ENCODE measurements at places on chromosomes 1 and 21.

DNA sequence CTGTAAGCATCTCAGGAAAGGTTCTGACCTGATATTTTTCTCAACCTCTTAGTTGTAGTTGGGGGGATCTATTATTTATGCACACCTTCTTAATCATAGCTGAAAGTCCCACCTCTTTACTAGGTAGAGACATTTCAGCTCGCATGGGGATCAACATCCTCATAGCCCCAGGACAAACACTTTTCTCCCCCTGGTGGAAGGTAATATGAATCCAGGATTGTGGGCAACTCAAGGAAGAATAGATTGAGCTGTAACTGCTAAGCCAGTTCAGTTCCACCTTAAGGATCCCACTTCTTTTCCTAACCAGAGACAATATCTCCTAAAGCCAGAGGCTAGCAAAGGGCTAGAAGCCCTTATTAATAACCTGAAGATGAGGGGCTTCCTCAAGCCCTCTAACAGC lies 25.4 kb upstream of the SMYD3 start:
- no peak for DNase-seq

- no peak for DNase-seq
These were observed 8.9 kb downstream of the MFAP2 start for GRCh38 chr1:16971341-16972188.

GRCh38 chr1:77018311-77018710 lies 151.0 kb downstream of the ST6GALNAC5 start:
- no peak for DNase-seq

GRCh38 chr1:227793079-227793947 lies 22.2 kb upstream of the PRSS38 start:
- no peak for DNase-seq

DNA sequence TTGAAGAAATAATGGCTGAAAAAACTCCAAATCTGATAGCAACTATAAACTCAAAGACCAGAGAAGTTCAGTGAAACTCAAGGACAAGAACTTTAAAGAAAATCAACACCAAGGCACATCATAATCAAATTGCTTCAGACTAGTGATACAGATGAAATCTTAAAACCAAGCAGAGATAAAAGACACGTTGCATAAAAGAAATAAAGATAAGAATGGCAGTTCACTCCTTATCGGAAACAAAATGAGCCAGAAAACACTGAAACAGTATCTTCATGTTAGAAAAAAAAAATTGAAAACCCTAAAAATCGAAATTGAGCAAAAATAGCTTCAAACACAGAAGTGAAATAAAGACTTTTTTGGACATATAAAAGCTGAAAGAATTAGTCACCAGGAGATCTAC lies 4.6 kb upstream of the RAB4A start:
- DNase-seq: no peak

GRCh38 chr21:42526379-42526727 lies 12.7 kb downstream of the SLC37A1 start:
- DNase-seq: no peak

- no peak for DNase-seq
These were observed 61.7 kb upstream of the EDN2 start for GRCh38 chr1:41545996-41546832.

DNA sequence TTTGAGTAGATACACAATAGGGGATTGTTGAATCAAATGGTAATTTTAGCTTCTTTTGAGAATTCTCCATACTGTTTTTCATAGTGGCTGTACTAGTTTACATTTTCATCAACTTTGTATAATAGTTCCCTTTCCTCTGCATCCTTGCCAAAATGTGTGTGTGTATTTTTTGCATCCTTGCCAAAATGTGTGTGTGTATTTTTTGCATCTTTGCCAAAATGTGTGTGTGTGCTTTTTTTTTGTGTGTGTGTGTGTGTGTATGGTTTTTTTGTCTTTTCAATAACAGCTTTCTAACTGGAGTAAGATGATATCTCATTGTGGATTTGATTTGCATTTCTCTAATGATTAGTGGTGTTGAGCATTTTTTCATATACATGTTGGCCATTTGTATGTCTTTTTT lies 105.4 kb downstream of the ATP6V1G3 start:
- DNase-seq: no peak

- DNase-seq: no peak
These were observed 146.0 kb downstream of the PLA2G4A start for GRCh38 chr1:186974774-186975181.

GRCh38 chr1:19014765-19015164 lies 58.3 kb upstream of the IFFO2 start:
- no peak for DNase-seq

- no peak for DNase-seq
These were observed 56.7 kb upstream of the GCLM start for GRCh38 chr1:93965888-93966287.

DNA sequence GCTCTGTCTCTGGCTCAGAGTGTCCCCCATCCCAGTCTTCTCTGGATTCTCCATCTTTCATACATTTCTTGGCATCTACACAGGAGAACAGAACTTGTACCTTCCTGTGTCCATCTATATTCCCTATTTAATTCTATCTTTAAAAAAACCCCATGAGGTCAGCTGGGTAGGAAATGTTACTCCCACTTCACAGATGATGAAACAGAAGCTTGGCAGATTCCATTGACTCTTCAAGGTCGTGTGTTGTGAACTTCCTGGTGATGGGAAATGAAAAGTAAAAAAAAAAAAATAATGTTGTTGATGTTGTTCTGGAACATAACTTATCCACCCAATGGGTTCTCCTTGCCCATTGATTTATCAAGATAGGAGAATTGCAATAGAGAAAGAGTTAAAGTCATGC lies 8.9 kb downstream of the CHI3L2 start:
- DNase-seq: no peak

DNA sequence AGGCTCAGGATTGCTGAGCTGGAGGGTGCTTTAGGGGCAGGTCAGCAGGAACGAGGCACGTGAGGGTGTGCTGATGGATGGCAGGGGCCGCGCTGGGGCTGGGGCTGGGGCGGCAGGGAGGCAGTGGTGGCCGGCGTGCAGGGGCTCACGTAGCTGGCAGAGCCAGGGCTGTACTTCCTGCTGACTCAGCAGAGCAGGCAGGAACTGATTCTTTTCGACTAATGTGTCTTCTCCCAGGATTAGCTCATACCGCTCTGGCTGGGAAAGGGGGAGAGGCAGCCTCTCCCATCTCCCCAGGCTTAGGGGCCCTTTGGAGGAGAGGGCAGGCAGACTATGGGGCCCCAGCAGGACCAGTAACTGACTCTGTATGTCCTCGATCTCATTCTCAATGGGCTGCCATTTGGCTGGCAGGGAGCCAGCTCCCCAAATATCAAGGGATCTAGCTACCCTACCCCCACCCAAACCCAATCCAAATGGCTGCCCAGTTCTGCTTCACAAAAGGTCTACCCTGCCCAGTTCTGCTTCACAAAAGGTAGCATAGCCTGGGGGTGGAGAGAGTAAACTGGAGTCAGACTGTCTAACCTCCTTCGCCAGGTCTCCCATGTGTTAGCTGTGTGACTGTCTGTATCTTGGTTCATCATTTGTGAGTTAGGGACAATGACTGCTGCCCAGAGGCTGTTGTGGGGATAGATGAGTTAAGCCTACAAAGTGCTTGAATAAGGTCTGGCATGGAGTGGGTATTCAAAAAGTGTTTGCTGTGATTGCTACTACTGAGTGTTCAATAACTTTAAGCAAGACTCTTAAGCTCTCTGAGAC lies 100.1 kb upstream of the SLC2A1 start:
- no peak for DNase-seq

GRCh38 chr1:116994411-116994810 lies 7.1 kb upstream of the CD101 start:
- no peak for DNase-seq

DNA sequence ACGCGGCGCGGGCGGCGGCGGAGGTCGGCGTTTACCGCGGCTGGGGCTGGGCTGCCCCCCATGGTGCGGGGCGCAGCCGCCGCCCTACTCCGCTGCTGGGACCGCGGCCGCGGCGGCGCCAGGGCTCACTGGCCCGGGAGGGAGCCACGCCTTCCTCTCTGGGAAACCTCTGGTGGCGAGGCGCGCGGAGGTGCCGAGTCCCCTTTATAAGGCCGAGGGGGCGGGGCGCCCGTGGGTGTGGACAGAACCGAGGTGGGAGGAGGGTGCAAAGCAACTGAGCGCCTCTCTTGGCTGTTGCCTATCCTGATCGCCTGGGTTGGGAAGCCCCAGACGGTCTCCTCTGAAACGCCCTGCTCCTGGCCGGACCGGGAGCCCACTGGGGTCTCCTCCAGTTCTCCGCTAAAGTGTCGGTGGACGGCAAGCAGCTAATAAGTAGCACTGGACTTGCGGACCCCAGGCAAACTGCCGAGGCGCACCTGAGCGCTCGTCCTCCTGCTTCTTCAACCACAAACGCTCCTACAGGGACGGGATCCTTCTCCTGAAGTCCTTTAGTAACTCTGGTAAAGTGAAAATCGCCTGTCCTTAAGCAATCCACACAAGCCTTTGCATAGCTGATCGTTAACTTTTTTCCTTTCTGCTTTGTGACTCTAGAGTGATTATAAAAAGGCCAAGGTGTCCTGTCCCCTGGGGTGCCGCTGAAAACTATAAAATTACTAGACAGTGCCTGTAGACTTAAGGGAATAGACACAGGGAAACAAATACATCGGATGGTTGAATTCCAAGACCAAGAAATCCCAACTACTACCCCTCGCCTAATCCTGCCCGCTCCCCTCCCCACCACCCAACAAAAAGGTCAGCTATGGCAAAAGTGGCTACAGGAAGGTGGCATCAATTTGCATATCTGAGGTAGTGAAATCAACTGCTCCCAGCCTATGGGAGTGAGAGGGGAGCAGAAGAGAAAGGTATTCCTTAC lies at the start of gene PTGER3:
Gene PTGER3 (minus strand): TSS at position 182 of the 973 bp plus-strand sequence. CDS start 239 bp downstream, outside the sequence.
- peak; percentile 20 for DNase-seq

DNA sequence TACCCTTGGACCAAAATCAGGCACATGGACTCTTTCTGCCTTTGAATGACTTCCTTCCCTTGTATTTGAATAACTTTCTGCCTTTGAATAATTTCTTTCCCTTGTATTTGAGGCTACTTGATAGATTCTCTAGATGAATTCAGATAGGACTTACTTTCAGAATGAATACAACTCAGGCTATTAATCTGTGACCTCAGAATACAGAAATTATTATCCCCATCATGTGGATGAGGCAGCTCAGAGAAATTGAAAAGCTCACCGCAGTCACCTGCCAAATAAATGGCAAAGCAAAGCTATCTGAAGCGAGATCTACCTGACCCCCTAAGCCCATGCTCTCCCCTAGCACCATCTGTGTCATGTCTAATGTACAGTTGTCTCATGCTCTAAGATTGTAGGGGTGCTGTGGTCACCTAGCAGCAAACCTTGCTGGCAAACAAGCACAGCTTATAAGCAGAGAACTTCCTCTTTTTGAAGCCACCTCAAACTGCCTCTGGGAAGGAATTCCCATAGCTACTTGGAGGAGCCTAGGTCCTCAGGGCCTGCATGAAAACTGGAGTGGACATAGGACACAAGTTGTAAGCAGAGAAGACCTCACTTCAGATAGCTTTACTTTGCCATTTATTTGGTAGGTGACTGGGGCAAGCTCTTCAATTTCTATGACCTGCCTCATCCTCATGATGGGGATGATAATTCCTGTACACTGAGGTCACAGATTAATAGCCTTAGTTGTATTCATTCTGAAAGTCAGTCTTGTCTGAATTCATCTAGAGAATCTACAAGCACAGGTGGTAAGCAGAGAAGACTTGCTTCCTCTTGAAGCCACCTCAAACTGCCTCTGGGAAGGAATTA lies 66.1 kb downstream of the FASLG start:
- DNase-seq: peak; percentile 62

DNA sequence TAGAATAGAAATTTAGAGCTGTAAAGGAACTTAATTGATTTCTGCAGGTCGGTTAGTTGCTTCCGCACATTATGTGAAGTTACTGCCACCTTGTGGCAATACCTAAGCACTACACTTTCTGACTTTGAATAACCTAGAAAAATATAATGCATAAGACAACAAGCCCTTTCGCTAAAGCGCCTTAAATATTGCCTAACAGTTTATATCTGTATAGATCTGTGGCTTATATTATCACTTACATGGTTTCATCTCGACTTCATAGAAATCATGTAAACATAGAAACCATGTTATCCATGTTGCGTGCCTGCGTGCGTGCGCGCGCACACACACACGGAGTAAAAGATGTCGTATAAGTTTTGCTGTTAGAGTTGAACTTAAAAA lies 10.9 kb upstream of the IFI16 start:
- DNase-seq: no peak

GRCh38 chr1:98325646-98326440 lies 335.7 kb upstream of the SNX7 start:
- no peak for DNase-seq

DNA sequence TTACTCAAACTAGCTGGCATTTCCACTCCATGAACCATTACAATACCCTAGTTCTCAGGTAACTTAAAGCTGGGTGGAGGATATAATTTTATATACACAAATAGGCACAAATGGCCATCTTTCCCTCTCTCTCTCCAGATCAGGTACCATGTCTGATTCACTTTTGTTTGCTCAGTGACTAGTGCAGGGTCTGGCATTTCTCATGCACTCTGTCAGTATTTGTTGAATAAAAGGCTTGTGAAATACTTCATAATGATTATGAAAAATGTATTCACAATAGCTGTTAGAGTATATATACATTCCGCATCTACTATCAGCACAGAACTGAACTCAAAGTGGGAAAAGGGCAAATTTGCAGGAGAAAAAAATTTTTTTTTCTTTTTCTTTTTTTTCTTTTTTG lies 510.2 kb upstream of the USP24 start:
- no peak for DNase-seq

DNA sequence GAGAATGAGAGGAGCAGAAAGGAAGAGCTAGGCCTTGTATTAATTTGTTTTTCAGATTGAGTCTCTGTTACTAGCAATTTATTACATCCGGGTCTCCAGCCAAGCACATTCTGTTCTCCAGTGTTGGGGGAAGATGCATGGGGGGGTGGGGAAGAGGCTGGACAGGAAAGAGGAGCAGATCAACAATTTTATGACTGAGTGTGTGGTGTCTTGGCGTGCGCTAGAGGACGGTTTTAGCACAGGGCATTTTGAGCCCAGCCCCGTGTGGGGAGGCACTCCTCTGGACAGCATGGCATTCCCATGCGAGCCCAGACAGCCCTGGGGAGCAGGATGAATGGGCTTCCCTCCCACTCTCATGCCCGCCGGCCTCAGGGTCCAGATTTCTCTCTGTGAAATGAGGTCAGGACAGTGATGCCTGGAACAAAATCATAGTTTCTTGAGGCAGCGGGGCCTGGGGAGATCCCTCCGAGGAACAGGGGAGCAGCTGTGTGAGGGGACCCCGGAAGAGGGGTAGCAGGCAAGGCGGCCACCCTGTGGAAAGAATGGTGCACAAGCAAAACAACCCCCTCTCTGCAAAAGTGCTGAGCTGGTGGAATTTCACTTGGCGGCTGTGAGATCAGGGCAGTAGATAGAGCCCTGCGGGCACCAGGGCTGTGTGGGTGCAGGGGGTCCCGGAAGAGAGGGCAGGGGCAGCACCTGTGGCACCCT lies 16.3 kb downstream of the SOX13 start:
- DNase-seq: no peak

DNA sequence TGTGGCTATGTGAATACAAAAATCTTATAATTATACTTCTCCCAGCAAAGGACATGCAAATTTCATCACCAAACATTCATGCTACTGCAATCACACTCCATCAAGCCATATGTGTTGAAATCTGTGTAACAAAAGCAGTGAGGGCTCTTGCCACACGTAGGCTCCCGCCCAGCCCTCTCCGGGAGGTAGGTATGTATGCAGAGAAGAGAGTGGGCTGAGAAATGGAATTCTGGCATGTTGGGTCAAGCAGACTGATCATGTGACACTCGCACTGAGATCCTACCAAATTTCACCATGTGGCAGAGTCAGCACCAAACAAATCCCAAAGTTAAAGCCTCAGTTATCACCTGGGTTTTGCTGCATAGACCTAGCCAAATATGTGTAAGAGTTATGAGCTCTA lies 49.7 kb downstream of the APP start:
- DNase-seq: no peak

Measured in GM06990 (cell line).